GM13976 (cell line): ENCODE measurements at places on chromosomes 13 and 19.

DNA sequence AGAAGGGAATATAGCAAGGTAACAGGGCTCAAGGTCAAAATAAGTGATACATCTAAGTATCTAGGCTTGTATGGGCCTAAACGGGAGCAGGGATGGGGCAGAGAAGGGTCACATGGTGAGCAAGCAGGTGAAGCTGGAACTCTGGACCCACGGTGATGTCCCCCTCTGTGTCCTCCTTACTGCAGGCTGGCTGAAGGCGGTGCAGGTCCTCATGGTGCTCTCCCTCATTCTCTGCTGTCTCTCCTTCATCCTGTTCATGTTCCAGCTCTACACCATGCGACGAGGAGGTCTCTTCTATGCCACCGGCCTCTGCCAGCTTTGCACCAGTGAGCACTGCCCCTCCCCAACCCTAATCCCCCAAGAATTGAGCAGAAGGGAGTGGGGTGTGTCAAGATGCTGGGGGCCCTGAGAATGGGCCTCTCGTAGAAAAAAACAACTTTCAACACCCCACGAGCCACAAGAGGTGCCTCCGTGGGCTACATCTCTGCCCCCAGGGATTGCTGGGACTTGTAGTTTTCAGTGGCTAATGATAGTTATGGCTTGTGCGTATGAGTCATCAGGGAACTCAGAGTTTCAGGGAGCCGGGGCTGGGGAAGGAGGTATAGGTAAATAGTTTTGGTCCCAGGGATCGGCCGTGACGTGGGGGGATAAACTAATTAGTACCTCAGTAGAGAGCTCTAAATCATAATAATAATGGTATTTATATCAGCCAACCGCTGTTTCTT, 4.0 kb downstream of the EMP3 start:
- peak; percentile 52 for DNase-seq

DNA sequence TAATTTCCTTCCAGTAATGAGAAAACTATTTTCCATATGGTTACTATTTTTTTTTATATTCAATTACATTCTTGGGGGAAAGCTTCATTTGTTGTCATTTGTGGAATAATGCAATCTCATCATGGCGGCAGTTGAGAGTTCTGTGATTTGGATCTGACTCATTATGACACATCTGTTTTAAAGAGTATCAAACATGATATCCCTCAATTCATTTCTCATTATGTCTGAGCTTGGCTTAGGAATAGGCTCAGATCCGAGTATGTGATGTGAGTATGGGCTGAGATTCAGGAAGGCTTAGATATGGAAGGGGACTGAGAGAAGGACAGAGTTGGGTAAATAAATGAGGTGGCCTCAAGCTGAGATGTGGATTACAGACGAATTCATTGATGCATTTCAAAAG, 64.4 kb downstream of the POSTN start:
- DNase-seq, result no peak

DNA sequence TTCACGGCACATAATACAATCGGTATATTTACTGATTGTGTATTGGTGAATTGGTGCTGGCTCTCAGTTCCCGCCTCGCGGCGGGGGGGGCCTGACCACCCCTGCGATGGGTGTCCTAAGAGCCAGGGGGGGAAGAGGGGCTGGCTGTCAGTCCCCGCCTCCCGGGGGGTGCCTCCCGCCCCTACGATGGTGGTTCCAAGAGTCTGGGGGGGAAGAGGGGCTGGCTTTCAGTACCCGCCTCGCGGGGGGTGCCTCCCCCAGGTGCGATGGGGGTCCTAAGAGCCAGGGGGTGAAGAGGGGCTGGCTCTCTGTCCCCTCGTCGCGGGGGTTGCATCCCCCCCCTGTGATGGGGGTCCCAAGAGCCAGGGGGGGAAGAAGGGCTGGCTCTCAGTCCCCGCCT, 2321.8 kb upstream of the PCDH20 start:
- DNase-seq, result no peak

DNA sequence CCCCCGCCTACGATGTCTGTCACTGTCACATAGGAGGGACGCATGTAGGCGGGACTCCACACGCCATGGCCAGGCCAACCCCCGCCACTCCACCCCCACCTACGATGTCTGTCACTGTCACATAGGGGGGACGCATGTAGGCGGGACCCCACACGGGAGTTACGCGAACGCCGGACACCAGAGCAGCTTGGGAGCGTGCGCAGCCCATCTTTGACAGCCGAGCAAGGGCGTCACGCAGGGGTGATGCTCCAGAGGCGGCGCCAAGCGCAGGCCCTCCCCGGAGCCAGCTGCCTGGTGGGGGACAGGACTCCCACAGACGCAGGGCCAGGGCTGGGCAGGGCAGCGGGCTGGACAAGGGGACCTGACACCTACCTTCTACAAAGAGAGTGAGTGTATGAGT, 20.0 kb downstream of the ZNF787 start:
- no peak for DNase-seq

- DNase-seq, result no peak
These were observed 55.6 kb downstream of the RCBTB2 start for GRCh38 chr13:48477191-48477855.

DNA sequence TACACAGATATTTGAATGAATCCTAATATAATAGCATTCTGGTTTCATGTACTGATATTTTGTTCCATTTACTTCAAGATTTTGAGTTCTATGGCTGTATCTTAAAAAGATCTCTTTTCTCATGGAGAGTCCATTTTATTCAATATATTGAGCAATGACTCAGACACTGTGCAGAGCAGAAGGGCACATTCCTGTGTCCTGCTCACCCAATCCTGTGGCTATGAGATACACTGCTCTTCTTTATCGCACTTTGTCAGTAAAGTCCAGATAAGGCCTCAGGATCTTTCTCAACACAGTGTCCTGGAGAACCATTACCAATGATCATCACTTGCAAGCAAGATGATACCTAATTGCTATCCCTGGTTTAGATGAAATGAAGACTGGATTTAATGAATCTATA, 155.0 kb downstream of the CYSLTR2 start:
- DNase-seq, result no peak

DNA sequence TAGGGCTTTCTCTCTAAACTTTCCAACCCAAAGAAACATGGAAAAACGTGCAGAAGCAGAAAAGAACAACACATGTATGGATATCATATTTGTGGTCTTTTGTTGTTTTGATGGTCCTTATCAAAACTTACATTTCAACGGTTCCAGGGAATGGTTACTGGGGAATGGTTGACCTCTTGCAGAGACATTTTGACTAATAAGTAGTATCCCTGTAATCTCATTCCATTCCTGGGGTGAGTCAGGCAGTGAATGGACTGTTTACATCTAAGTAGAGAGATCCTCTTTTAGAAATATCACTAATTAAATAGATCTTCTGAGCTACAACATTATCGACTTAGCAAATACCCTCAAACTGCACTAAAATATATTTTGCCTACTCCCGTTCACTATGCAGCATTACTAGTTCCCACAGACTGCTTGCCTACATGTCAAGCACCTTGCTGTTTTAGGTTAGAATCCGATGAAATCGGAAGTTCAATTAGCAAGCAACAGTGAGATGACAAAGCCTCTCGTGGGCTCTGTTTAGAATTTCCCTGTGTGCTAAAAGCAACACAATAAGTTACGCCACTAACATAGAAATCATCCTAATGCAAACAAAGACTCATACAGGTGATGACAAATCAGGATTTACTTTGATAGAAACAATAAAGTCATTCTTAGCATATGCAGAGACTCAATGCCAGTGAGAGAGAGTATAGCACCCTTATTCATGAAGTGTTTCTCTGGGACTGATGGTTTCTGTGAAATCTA, 797.7 kb upstream of the ARGLU1 start:
- DNase-seq, result no peak

- no peak for DNase-seq
These were observed 2.2 kb downstream of the FRY start for GRCh38 chr13:32033744-32034143.

DNA sequence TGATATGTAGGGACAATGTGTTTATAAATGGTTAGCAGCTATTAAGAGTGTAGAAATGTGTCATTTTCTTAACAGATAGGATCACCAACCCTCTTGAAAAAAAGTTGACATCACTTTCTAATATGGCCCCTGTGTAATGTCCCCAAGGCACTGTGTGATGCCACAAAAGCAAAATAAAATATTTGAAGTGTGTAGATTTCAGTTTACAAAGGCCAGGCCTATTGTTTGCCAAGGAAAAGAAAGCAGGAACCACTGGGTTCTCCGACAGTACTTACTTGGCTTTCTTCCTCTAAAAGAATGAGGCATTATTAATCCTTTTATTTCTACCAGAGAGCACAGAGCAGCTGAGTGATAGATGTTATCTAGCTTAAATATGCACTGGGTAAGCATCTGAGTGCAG, 10.5 kb upstream of the GJA3 start:
- no peak for DNase-seq

- DNase-seq, result peak; percentile 88
These were observed 20.5 kb downstream of the CYTH2 start for GRCh38 chr19:48489608-48490216.

- DNase-seq, result peak; percentile 84
These were observed 803 bp upstream of the TIMM44 start for GRCh38 chr19:7944177-7944761.

- no peak for DNase-seq
These were observed 6.8 kb downstream of the SHANK1 start for GRCh38 chr19:50712833-50713232.

- DNase-seq, result peak; percentile 42
These were observed 5.1 kb upstream of the MZF1 start for GRCh38 chr19:58578012-58578925.

- no peak for DNase-seq
These were observed 716.2 kb upstream of the ARGLU1 start for GRCh38 chr13:107284173-107284572.

DNA sequence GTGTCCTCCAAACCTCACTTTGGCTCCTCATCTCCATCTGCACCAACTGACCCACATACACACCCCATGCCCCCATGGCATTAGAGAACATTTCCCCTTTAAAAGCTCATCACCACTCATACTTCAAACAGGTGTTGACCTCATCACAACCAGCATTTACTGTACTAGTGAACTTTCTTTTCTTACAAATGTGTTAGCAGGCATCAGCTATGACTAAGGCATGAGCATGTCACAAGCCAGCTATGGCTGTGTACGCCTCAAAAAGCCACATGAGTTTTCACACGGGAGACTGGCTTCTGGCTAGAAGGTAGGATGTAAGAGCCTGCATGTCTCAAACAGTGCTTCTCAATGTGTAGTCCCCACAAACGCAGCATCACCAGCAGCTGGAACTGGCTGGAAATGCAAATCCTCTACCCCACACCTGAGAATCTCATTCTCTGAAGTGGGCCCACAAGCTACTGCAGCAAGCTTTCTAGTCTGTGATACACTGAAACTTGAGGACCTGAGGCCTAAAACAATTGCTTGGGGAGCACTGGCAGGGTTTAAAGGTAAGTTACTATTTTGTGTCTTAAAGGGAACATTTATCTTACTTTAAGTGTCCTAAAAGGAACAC, 66.8 kb downstream of the TUBGCP3 start:
- no peak for DNase-seq

- no peak for DNase-seq
These were observed 16.7 kb upstream of the EMC10 start for GRCh38 chr19:50459638-50460037.

DNA sequence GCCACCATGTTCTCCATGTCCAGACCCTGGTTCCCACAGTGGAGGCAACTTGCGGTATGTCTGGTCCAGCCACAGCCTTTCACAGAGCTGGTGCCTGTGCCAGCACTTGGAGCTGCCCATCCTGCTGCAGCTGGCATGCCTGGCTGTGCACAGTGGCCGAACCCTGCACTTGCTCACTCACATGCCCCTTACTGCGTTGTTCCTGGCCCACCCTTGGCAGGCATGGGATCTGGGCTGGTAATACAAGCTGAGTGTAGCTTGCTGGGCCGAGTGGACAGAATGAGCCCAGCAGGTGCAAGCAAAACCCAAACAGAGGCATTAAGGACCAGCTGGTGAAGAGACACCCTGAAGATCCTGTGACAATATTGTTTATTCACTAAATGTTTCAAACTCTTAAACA, 583.9 kb upstream of the SLITRK6 start:
- no peak for DNase-seq

DNA sequence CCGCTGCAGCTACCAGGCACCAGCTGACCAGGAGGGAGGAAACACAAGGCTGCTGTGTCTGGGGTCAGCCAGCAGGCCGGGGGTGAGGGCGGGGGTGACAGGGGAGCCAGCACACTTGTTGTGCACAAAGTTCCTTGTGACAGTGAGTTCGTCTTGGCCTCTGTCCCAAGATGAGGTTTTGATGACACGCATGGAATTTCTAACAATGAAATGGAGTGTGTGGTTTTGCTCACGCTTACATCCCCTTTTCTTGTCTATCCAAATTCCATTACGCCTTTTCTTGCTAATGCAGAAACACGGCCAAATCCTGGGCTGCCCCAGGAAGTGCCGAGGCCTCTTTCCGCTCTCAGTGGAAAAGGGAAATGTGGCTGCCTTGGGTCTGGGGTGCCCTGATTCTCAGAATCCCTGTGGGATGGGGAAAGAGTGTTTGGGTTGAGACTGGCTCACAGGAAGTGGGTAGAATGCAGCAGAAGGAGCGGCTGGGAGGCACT, 73.8 kb downstream of the GADD45B start:
- no peak for DNase-seq

- DNase-seq, result no peak
These were observed 1.4 kb downstream of the MAG start for GRCh38 chr19:35293363-35293739.

GRCh38 chr13:75687150-75687763, 51.1 kb downstream of the LMO7 start:
- DNase-seq, result no peak

DNA sequence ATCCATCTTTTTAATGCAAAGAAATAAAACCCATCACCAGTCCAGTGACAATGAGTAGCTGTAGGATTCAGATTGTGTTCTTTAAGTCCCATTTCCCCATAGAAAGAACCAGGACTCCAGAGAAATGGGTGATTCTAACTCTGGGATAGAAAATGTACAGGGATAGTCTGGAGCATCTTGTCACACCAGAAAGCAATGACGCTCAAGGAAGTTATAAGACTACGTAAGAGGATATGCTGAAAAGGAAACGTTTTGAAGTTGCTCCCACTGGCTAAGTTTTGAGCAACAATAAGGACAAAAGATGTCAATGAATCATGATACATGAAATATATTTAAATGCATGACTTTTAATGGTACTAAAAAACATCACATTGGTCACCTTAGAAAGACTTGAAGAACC, 360.1 kb downstream of the DLEU7 start:
- DNase-seq, result no peak

GRCh38 chr19:35330475-35330874, 1.5 kb downstream of the CD22 start:
- peak; percentile 79 for DNase-seq

- peak; percentile 80 for DNase-seq
These were observed 5.2 kb upstream of the PLIN4 start for GRCh38 chr19:4523306-4524110.
